ENCODE measurements at places on chromosomes 4 and X. TPM values are rescaled to one million over a fixed set of nuclear protein-coding genes. Genes with fewer than 3 reads are reported as not detected.
A peak's percentile ranks its signal among the peaks of the same experiment; 100 is the strongest.

DNA sequence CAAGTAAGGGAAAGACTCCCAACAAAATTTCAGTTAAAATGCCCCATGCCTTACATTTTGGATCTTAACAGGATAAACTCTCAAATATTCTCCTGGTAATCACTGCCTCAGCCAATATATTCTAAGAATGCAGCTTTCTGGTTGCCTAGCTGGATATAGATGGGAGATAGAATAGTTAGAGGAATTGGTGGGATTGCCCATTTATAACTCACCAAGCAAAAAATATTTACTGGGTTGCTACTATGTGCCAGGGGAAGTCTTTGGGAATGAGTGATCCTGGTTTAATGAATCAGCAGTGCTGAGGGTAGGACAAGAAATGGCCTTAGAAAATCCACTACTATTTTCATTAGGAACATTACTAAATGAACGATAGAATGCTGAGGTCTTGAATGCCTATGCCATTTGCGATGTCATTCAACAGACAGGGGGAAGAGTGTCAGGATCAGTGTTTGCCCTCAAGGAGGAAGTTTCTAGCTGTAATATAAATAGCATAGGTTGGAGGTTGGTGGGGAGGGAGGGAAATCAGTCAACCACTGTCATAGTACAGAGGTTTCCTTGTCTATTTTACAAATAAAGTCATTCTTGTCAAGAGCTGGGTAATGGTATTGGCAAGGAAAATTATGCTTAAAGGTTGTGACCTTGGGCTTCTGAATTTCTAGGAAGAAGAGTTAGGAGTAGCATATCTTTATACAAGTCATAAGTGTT lies 63.5 kb downstream of the ENOPH1 start:
- DNase-seq: no peak

DNA sequence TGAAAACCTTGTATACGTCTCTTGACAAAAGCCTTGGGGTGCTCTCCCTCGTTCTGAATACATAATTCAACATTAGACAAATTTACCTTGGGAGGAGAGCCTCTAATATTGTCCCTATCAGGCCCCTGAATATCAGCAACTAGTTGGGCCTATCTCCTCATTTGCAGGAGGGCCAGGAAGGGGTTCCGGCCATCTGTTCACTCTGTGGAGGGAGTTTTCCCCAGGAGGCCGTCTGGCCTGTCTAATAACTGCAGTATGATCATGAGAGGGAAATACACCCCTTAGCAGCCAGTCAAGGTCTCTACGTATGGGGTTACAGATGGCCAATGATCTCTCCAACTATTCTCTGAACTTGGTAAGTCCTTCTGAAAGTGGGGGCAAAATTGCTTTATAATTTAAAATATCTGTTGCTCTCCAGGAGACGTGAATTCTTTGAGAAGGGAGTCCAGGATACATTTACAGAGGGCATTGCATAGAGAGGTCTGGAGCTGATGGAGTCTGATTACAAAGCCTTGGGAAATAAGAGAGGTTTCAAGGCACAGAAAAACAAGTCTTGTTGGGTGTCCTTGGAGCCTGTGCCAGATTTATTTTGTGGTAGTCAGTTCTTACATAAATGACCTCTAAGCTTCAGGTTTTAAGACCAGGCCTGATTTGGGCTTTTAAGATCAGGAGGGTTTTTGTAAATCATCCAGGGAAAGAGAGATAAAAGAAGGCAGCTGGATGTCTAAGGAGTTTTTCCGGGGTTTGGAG lies 48.2 kb upstream of the UXT start:
- DNase-seq: no peak

DNA sequence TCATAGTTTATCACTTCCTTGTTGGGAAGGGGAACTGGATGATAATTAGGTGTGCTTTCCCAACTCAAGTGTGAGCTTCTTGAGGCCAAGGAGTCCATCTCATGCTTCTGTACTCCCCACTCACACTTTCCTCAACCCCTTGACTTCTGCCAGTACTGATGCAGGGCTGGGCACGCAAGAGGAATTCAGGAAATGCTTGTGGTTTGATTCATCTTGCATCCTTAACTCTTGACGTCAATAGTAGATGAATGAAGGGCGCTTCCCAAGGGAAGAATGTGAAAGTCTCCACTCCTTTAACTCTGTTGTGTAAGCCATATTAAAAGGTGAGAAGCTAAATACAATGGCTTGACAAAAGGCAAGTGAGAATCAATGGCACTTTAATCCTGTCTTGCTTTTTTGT lies 101.8 kb downstream of the AGTR2 start:
- DNase-seq: peak; percentile 15

DNA sequence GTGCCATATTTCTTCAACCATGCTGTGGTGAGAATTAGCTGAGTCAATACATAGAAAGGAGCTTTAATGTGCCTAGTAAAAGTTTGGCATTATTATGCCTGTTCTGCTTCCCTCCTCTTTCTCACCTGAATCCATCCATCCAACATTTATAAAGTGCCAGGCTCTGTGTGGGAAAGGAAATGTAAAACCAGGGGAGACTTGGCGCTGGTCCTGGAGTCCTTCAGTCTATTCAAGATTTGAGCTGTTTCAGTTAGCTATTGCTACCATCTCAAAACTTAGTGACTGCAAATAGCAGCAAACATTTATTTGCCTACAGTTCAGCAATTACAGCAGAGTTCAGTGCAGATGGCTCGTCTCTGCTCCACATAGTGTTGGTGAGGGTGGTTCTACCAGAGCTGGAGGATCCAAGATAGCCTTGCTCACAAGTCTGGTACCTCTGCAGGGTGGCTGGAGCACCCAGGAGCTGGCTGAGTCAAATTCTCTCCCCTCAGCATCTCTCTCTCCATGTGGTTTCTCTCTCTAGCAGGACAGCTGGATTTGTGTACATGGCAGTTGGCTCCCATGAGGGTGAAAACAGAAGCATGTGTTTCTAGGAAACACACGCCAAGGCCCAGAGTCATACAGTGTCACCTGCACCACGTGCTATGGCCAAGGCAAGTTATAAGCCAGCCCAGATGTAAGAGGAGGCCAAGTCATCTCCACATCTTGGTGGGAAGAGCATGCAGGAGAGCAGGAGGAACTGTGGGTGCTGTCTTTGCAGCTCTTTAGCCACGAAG lies 77.3 kb downstream of the FHDC1 start:
- no peak for DNase-seq

- no peak for DNase-seq
Measured at GRCh38 chr4:122689972-122690371, 42.5 kb upstream of the BBS12 start.

GRCh38 chrX:17453788-17454187 lies 78.8 kb downstream of the NHS start:
- DNase-seq: no peak

GRCh38 chr4:17030543-17030942 lies 132.1 kb upstream of the LDB2 start:
- no peak for DNase-seq

- no peak for DNase-seq
Measured at GRCh38 chrX:19344661-19345060, 934 bp downstream of the PDHA1 start.

DNA sequence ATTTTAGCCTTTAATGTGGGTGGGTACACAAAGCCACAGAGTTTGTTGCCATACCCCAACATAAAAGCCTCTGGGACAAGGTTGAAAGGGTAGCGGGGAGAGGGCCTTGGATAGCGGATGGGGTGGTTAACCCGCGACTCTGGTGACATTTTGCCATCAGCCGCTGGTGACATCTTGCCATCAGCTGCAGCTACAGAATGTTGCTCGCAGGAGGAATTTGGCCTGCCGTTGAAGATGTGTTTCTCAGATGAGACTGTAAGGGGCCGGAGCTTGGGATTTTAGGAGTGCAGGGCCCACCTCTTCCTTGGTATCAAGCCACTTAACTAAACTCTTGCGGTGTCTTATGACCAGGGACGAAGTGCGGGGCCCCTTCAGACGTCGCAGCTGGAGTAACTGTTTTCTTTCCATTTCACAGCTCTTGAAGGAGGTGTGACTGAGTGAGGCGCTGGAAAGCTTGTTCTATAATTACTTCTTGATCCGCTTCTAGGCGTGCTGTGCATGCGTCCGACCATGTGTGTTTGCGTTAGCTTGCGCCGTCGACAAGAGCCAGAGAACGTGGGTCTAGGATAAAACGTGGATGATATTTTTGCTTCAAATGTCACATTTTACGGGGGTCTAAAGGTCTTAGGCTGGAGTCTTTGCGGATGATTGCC lies 820 bp upstream of the RASL11B start:
- no peak for DNase-seq

- DNase-seq: no peak
Measured at GRCh38 chrX:108163333-108164082, 71.9 kb downstream of the ATG4A start.

DNA sequence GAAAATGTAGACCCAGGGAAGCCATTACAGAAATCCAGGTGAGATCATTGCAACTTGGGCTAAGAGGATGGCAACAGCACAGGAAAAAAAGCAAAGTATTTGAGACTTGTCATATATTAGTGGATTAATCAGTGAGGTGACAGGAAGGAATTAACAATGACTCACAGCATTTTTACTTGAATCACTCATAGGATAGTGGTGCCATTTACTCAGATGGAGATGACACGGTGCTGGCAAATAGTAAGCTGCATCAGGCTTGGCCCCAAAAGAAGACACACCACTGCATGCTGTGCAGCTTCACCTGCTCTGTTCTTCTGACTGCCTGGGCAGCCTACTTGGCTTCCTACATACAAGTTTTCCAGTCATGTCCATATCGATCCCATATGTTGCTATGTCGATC lies 144.8 kb downstream of the FRYL start:
- DNase-seq: no peak

DNA sequence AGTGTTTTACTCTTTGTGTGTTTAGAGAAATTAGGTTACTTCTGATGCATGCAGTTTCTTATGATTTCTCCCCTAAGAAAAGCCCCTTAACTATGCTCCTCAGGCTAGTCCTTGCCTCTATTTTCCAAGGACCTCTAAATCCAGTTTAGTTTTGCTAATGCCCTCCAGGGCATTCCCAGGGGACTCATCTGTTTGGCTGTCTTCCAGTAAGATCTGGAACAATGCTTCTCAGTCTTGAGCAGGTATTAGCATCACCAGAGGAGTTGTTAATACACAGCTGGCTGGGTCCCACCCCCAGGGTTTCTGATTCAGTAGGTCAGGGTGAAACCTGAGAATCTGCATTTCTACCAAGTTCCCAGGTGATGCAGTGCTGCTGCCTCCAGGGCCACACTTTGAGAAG lies 56.9 kb downstream of the OTC start:
- no peak for DNase-seq

GRCh38 chr4:113411496-113411938 lies 350.0 kb downstream of the CAMK2D start:
- no peak for DNase-seq

- no peak for DNase-seq
Measured at GRCh38 chr4:186586205-186586604, 30.8 kb upstream of the MTNR1A start.

DNA sequence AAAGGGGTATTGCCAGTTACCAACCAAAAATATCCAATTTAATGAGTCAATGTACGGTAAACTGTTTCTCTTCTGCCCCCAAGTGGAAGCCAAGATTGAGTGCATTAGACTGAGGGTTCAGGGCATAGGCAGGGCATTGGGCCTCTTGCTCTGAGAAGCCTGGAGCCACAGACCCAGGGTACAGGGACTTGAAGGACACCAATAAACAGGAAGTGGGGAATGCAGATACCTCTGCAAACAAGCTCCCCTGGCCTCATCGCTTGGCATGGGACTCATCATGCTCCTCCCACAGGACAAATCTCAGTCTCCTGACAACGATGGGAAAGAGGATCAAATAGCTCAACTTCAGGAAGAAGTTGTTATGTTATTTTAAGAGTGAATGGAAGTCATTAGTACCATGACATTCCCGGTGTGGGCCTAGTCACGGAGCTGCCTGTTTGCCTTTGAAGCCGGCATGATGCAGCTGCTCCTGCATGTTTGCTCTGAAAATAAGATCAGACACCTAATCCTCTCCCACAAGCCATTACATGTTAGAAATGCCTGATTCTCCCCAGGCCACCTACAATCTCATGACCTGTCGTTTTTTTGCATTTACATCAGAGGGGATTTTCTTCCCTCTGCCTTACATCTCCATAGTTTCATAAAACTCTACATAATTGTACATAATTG lies 224.2 kb downstream of the RCHY1 start:
- DNase-seq: peak; percentile 14

DNA sequence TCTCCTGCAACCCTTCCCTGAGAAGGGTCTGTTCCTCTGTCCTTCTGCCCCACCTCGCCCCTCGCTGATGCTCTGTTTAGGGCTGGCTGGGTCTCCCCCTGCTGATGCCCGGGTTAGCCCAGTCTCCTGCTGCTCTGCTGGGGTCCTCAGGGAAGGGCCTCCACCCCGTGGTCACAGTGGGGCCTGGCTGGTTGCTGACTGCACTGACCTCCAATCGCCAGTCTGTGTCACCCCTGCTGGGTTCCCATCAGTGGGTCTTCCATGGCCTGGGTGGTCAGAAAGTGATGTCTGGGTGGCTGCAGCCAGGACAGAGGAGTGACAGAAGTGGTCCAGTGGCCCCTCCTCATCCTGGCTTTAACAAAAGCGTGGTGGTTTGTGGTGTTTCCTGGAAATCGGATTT lies 44.7 kb downstream of the EVC start:
- no peak for DNase-seq

GRCh38 chr4:183434264-183434663 lies 10.2 kb upstream of the CDKN2AIP start:
- no peak for DNase-seq

Gene GAGE12F
- total RNA-seq: not detected

Gene DSPP
- not detected for total RNA-seq

Gene CSAG3
- total RNA-seq: not detected

Gene SLITRK4
- total RNA-seq: not detected

Gene KLB
- total RNA-seq: 0.79 TPM

Gene NALF2
- total RNA-seq: not detected

Gene ANXA10
- total RNA-seq: not detected

Gene SPINK2
- 0.68 TPM for total RNA-seq

Gene PCDH7
- 29.7 TPM for total RNA-seq

Gene GRIA3
- 0.40 TPM for total RNA-seq

Gene CCNB3
- not detected for total RNA-seq

Gene HS3ST1
- 4.9 TPM for total RNA-seq

Gene FABP2
- total RNA-seq: 55.4 TPM
